ENCODE measurements at places on chromosomes 4 and X.

- DNase-seq = no peak
Measured at GRCh38 chr4:183297675-183298074, 22.4 kb downstream of the CLDN22 start.

- no peak for DNase-seq
Measured at GRCh38 chr4:159481936-159482335, 379.1 kb downstream of the RAPGEF2 start.

DNA sequence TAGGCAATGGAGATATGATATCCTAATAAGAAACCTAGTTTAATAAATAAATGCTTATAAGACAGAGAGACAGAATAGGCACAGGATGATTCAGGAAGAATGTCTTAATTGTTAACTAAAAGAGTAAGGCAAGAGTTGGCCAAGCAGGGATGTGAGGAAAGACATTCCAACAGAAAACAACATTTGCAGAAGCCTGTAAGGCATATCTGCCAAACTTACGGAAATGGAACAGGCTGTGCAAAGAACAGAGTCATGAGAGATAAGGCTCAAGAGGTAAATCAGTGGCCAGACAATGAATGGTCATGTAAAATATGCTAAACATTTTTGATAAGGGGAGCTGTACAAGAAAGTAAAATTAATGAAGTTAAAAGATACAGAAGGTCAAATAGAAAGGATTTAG, 134.9 kb downstream of the KCTD8 start:
- DNase-seq = no peak

DNA sequence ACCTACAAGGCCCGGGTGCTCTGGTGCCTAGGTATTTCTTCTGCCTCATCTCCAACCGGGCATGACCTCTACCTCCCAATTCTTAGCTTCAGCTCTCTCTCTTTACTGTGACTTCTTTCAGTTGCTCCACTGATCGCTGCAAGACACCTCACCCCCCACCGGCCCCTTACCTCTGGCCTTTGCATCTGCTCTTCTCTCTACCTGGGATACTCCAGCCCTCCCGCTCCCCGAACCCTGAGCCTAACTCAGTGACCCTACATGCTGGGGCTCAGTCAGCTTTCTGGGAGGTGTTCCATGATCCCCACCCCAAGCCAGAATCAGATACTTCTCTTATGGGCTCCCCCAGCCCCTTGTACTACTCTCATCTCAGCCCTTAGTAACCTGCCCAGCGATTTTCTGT, 99.6 kb downstream of the EFNB1 start:
- no peak for DNase-seq

GRCh38 chrX:120428309-120428708, 40.8 kb downstream of the LAMP2 start:
- no peak for DNase-seq

DNA sequence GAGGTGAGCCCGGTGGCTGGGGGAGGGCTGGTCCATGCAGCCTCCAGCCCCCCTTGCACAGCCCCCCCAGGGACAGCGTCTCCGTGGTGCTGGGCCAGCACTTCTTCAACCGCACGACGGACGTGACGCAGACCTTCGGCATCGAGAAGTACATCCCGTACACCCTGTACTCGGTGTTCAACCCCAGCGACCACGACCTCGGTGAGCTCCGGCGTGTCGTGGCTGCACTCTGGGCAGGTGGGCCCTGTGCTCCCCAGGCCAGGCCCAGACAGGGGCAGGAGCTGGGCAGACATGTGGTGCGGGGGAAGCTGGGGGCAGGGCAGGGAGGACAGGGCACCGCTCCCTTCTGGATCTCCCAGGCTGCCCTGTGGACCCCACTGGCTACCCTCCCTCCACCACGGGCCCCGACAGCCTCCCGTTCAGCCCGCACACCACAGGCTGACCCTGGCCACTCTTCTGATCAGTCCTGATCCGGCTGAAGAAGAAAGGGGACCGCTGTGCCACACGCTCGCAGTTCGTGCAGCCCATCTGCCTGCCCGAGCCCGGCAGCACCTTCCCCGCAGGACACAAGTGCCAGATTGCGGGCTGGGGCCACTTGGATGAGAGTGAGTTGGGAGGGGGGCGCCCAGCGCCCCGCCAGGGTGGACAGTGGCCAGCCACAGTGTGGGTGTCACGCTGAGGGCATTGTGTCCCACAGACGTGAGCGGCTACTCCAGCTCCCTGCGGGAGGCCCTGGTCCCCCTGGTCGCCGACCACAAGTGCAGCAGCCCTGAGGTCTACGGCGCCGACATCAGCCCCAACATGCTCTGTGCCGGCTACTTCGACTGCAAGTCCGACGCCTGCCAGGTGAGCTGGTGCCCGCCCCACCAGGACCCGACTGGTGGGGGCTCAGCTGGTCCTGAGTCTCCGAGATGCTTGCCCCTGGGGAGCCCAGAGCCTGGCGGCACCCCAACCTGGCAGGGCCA, 5.9 kb downstream of the HGFAC start:
- DNase-seq = no peak

DNA sequence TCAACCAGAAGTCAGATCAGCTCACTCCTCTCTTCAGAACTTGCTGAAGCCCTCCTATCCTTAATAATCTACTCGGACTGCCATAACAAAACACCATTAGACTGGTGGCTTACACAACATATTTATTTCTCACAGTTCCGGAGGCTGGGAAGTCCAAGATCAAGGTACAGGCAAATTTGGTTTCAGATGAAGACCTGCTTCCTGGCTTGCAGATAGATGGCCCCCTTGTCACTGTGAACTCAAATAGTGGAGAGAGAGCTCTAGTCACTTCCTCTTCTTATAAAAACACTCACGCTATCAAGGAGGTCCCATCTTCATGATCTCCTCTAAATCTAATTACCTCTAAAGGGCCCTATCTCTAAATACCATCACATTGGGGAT, 125.1 kb downstream of the CAMK2D start:
- DNase-seq = no peak

- DNase-seq = no peak
Measured at GRCh38 chr4:17657090-17657489, 42.6 kb downstream of the MED28 start.

GRCh38 chrX:14529290-14529989, at the start of gene GLRA2:
Gene GLRA2, plus strand, starts transcription at chrX:14529536. Its CDS starts 522 bp downstream, at chrX:14530058.
- DNase-seq = no peak

- no peak for DNase-seq
Measured at GRCh38 chrX:131306601-131307000, 17.5 kb upstream of the IGSF1 start.

DNA sequence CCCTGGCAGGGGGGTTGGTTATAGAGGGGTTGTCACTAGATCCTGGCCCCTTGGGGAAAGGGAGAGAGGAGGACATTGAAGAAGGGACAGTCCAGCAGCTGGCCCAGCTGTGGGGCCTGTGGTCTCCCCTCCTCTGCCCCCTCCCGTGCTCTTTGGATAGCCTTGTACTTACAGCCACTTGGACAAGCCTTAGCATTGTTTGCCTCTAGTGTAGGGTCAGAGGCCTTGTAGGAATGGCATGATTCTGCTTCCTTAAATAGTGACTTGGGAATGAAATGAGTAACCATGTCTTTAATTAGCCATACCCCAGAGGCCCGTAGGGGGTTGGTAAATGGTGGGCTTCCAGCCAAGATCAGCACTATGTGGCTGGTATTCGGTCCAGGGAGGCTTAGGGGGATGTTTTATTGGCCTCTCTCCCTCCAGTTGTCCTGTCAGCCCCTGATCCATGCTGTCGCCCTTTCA, 230.6 kb downstream of the PTTG2 start:
- DNase-seq = no peak

DNA sequence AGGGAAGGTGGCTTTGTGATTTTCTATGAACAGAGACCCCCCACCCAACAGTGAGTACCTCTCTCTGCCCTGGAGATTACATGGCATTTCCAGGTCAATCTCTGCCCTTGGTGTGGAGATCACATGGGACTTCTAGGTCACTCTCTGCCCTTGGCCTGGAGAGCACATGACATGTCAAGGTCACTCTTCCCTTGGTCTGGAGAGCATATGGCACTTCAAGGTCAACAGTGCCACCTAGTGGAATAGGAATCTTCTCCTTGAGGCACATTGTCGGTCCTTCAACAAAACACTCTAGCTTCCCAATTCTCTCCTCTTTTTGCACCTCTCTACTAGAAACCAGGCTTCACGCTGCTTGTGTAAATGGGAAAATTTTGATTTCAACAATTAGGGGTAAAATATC, 66.2 kb upstream of the TACR3 start:
- no peak for DNase-seq

- DNase-seq = no peak
Measured at GRCh38 chr4:68569466-68570121, 6.5 kb downstream of the UGT2B17 start.

- DNase-seq = no peak
Measured at GRCh38 chrX:49139713-49140112, 16.2 kb upstream of the GPKOW start.

GRCh38 chrX:155534800-155535199, 76.4 kb upstream of the F8A3 start:
- DNase-seq = no peak

DNA sequence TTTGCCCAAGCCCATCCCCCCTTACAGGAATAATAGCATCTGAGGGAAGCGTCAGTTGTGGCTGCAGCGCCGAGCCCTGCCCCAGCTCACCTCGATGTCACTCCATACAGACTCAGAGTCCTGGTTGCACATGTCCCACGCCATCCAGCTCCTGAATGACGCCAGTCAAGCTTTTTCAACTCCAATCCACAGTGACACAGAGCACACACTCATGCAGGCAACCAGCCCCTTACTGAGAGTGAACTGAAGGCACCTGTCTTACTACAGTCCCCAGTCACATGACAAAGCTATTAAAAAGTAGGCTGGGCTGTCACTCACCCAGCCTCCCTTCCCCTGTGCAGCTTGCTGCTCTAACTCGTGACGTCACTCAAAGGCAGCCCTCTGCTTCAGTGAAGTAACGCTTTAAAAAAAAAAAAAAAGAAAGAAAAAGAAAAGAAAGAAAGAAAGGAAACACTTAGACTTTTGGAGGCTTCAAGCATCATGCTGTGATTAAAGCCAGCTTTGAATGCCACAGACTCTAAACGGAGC, at the start of gene PPARGC1A:
PPARGC1A (minus strand) TSS at position 234 of the 528 bp plus-strand sequence; CDS start at position 144, 90 bp downstream.
- peak; percentile 18 for DNase-seq

DNA sequence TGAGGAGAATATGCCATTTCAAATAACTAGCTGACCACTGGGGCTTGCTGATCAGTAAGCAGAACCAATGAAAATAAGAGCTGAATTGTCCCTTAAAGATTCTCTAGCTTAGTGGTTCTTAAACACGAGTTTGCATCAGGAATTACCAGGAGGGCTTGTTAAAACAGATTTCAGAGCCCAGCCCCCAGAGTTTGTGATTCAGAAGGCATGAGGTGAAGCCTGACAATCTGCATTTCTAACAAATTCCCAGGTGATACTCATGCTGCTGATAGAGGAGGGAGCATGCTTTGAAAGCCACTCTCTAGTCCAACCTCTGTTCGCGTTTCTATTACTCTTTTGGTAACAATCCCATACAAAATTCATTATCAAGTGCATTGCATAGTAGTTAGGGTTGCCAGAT, 35.5 kb downstream of the DCX start:
- no peak for DNase-seq

- DNase-seq = no peak
Measured at GRCh38 chrX:96841325-96841724, 42.4 kb upstream of the RPA4 start.

DNA sequence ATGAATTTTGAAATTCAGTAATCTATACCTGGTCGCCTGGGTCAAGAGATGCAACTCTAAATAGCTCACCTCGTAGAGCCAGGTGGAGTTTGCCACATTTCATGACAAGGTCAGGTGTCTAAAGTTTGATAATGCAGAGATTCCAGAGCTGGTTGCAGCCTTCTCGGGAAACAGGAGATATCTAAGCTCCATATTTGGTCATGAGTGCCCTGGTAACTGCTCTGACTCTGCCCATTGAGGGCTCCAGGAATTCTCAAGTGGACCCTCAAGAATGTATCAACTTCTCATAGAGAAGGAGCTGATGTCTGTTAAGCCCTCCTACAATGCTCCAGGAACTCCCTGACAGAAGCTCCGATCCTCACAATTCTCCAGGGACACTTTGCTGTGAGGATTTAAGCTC, 33.2 kb upstream of the TSPAN5 start:
- no peak for DNase-seq

DNA sequence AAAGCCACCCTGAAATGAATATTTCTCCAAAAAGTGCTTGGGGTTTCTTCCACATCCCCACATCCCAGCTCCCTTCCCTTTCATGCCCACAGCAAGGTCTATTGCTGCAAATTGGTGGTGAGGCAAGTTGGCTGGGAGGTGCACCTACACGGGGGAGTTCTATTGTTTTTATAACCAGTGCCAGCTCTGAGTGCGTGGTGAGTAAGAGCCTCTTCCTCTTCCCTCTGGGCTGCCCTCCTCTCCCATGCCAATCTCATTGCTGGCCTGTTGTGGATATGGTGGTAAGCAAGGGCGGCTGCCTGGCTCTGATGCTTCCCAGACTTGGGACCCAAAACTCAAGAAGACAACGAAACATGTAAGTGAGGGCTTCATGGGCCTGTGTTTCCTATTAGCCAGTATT, 204.3 kb downstream of the SHROOM3 start:
- DNase-seq = no peak

DNA sequence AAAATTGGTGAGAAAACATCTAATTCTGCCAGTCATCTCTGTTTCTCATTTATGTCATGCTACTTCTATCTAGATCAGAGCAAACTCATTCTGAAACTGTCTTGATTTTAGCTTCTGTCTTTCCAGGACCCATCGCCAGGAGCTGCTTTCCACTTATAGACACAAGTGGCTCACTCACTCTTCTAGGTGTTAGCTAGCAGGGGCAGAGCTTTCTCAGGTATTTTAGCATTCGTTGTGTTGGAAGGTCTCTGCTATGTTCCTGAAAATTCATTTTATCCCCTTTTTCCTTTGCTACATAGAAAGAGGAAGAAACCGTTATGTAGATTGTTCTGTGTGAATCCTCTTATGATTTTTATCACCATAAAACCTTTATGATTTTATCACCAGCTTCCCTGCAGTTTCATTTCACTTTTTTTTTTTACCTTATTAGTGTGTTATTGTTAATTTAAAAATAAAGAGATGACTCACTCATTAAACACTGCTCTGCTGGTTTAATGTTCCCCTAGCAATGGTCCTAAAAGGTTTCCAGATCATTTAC, 246.6 kb upstream of the AADAT start:
- no peak for DNase-seq

GRCh38 chr4:151653548-151653918, 107.3 kb downstream of the GATB start:
- no peak for DNase-seq

DNA sequence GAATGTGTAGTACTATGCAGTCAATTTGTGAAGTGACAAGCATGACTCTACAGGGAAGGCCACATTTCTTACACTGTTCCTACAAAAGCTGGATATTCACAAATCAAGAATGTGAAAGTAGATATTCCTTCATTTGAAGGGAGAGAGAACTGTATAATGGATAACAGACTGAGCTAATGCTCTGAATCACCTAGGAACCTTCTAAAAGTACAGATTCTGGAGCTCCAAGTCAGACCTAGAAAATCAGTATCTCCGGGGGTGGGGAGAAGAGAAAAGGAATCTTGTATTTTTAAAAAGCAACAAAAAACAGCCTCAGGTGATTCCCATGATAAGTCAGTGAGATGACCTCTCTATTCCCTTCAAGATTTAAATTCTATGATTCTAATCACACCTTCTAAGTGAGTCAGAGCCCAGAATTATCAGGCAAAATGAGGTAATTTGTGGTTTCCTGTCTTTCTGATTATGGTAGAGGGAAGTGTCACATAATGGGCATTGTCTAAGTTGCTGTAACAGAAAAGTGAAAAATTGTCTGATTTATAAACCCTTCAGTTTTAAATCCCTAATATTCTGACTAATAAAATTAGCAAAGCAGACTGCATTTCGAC, 80.9 kb downstream of the IL21 start:
- DNase-seq = no peak
